ENCODE measurements at places on chromosomes 3 and 15.

DNA sequence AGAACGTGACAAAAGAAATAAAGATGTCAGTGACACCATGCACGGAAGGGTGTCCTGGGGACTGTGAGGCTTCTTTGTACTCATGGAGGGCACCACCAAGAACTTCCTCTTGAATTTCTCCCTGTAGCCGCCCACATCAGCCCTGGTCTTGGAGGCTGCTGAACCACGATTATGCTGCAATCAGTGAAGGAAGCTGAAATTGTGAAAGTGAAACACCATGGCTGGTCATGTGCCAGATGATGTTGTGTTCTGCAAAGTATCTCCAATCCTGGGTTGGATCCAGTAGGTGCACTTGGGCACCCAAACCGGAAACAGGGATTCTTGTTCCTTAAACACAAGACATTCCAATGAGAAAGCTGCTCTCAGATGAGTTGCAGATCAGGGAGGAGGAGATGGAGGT, 104.4 kb upstream of the GOLGA6L6 start:
- DNase-seq = no peak

DNA sequence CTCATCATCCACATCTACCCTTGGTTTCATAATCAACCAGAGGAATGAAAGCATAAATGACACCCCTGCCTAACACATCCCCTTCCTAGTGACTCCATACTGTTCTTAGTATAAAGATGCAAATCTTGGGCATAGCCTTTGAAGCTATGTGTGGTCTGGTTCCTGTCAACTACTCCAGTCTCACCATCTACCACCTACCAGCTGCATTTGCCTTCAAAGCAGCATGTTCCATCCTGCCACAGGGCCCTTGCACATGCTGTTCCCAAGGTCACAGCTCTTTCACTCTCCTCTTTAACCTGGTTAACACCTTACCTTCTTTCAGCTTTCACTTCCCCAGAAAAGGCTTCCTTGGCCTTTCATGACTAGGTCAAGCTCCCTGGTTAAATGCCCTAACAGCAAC, 62.3 kb upstream of the ARHGEF3 start:
- no peak for DNase-seq

DNA sequence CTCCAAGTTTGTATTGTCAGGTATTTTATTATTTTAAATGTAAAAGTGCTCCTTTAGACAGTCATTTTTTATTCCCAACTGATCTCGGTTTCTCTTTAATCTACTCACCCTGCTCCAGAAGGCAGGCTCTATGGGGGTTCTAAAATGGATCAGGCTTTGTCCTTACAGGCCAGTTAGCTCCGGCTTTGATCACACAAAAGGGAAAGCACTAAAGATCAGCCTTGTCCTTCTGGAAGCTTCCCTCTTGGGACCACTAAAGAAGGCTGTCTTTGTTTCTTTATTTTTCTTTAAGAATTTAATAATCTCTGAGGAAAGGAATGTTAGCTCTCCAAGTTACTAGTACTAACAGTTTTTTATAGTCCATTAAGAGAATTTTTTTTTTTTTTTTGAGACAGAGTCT, 560.5 kb upstream of the ZNF717 start:
- DNase-seq = no peak

- DNase-seq = no peak
These were observed 783.7 kb downstream of the AGBL1 start for GRCh38 chr15:86863226-86863915.

DNA sequence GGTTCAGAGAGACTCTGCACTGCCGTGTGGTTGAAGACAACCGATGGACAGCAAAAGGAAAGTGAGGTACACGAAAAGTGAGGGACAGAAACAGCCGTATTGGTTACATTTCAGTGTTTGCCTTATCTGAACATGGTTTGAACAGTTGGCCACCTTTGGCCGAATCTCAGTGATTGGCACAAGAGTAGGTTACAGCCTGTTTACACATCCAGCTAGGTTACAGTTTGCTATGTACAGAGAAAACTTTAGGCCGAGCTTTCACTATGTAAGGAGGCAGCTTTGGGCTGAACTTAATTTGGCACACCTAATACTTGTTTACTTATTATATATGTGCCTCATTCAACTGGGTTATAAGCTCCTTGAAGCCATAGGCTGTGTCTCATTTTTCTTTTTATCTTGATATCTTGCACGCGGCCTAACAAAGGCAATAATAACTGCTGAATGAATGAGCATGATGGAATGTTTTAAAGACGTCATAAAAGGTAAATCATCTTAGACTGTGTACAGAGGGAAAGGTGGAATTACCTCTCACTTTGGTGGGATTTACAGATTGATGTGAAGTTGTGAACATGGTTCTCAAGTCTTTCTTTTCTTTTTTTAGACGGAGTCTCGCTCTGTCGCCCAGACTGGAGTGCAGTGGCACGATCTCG, 17.2 kb upstream of the GREM1 start:
- no peak for DNase-seq

DNA sequence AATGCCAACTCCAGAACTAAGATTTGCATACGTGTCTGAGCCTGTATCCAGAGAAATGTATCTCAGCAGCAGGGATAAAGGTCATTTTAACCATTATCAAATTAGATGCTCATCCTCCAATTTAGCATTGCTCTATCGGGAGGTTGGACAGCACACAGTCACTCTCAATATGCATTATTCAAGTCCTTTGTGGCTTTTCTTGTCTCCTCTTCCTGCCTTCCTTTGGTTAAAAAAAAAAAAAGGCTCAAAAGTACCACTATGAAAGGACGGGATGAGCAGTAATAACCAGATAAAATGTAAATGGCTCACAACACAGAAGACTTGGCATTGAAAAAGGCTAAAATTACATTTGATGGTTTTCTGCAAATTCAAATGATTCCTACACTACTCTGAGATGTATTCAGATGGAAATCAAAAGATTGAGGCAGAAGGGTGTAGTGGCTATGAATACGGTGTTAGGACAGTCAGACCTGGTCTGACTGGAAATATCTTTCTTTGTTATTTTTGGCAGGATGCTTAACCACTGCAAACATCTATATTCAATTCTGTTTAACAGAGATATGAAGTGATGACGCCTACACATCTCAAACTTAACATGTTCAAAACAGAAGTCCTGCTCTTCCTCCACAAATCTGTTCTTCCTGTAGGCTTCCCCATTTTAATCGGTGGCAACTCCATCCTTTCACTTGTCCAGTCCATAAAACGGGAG, 109.6 kb downstream of the ADAMTS9 start:
- no peak for DNase-seq

- no peak for DNase-seq
These were observed 9.8 kb upstream of the BMF start for GRCh38 chr15:40118473-40118872.

DNA sequence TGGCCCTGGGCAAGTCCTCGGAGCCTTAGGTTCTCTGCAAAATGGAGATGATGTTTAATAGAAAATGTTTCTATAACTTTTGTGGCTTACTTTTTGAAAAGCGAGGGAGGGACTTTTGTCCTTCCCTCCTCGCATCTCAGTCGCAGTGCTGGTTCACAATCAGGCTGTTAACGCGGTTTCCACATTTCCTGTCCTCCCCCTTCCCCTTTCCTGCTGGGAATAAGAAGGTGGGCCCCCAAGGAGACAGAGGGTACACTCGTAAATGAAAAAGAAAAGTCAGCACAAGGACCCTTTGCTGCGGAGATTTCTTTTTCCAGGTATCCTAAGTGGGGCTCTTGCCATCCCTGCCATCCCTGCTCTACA, 29.5 kb downstream of the ARHGAP31 start:
- DNase-seq = no peak

- no peak for DNase-seq
These were observed 58.5 kb downstream of the ADAMTS7 start for GRCh38 chr15:78752492-78753358.

DNA sequence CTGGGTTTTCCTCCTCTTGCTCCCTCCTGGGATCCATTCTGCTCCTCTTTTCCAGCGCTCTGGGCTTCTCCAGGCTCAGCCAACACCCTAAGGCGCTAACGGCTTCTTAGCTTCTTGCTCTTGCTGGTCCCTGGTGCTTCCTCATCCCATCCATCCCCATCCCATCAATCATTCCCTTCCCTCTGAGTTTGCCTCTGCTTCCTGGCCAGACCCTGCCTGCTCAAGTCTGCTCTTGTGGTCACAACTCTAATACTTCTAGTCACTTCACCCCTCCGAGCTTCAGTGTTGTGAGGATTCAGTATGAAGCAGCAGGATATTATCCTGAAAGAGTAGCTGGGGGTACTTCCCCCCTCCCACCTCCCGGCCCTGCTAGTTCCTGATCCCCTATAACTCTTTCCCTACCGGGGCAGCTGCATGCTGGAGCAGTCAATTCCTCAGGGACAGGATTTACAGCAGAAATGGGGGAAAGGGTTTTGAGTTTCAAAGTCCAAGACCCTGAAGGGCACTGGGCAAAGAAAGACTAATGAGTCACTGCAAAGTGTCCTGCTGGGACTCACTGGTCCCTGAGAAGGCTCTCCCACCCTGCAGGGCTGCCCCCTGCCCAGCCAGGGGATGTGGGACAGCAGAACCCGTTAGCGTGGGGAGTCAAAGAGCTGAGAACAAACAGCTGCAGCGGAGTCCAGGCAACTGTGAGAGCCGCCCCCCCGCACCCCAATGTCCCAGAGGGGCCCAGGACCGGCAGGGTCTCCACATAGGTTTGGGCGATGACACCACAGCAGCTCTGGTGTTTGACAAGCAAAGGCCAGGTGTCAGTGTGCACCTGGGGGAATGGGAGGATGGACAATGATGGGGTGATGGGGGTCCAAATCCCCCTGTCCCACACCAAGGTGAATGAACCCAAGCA, 2.3 kb upstream of the SYNM start:
- DNase-seq = no peak

- DNase-seq = no peak
These were observed 189.4 kb downstream of the MFSD1 start for GRCh38 chr3:158991146-158991705.

Measured in D721Med (cell line).